ENCODE measurements at places on chromosomes 6 and 20.

GRCh38 chr6:166167258-166167731 is 356 bp downstream of the TBXT start:
- DNase-seq: peak; percentile 88

DNA sequence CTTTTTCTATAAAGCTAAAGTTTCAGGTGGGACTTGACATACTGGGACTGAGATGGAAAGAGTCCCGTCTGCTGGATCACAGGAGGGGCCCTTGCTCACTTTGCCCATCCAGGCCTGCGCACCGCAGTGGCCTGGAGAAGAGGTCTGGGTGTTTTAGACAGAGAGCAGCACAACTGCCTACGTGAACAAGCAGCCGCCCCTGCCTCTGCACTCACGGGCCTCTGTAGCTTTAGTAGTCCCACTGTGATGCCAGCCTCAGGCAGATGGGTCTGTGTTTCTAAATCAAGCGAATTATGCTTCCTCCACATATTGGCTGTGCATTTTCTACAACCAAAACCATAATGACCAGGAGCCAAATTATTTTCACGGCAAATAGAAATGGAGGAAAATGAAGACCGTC is 184.8 kb upstream of the FOXQ1 start:
- no peak for DNase-seq

- peak; percentile 16 for DNase-seq
Observed at GRCh38 chr6:117404548-117404947, 21.2 kb downstream of the ROS1 start.

DNA sequence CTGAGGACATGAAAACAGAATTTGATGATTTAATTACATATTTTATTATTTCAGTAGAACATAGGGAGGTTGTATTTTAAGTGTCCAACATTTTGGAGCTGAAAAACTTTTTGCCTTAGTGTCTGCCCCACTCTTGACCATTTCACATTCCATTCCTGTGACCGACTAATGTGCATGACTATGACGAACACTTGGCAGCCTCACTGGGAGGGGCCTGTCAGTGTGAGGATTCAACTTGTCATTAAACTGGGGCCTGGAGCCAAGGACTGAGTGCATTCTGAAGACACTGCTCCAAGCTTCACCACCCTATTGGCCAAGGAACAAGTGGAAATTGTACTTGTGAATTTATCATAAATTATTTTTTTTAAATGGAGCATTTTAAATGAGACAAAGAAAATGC is 661.3 kb downstream of the BCKDHB start:
- DNase-seq: no peak

- DNase-seq: peak; percentile 16
Observed at GRCh38 chr6:120869397-120869796, 464.9 kb downstream of the TBC1D32 start.

DNA sequence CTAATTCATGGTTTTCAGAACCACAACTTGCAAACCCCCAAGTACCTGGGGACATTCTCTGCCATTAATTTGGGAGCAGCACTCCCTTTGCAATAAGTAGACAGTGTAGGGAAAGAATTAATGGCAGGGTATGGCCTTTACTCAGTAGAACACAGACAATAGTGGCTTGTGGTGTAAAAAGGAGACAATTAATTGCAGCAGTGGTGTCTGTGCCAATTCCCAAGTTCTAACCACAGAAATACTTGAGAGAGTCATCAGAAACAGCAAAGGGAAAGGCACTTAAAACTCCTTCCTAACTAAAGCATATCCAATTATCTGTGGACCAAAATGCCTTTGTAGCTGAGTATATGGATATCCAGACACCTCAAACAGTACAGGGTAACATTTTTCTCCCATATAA is 257.6 kb upstream of the POU3F2 start:
- no peak for DNase-seq

DNA sequence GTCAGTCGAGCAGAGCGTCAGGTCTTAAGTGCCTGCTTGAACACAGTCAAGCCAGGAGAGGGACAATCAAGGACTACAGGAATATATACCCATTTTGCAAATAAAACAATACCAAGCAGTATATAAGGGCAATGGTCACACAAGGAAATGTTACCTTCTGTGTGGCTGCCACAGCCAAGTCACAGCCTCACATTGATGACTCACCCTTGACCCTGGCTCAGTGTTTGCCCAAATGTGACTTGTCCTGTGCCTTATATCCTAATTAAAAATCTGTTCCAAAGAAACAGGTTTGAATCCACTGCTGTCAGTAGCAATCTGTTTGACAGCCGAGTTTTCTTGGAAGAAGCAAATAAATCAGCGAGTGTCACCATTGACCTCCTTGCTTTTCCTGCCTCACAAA is 34.3 kb downstream of the C6orf89 start:
- DNase-seq: no peak

DNA sequence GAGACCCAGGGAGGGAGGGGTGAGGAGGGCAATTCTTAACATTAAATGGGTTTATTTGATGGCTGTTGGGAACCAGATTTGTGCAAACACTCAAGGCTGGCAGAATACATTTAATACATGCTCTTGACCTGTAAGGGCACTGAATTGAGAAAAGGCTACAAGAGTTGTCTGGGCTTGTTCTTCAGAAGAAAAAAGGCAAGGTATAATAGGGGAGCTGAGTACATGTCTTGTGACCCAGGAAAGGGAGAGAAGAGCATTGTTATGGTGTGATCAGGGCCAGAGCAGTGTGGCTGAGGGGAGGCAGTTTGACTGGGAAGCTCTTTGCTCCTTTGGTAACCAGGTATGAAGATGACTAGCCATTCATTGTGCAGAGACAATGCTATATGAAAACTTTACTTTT is 18.9 kb downstream of the KLHL31 start:
- no peak for DNase-seq

DNA sequence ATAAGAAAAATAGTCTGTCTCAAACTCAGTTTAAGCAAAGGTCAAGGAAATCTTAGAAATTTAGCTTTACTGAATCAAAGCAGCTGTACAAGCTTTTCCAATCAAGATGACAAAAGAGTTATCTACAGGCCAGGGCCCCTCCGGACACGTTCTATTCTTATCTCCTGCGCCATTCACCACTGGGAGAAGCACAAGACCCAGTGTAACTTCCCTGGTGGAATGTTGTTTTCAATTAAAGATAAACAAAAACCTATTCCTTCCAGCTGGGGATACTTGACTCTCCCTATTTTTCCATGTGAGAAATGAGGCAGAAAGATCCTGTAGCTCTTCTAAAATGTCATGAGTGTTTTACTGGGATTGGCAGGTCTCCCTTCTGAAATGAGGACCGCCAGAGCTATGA is 123.3 kb downstream of the TBX18 start:
- no peak for DNase-seq

DNA sequence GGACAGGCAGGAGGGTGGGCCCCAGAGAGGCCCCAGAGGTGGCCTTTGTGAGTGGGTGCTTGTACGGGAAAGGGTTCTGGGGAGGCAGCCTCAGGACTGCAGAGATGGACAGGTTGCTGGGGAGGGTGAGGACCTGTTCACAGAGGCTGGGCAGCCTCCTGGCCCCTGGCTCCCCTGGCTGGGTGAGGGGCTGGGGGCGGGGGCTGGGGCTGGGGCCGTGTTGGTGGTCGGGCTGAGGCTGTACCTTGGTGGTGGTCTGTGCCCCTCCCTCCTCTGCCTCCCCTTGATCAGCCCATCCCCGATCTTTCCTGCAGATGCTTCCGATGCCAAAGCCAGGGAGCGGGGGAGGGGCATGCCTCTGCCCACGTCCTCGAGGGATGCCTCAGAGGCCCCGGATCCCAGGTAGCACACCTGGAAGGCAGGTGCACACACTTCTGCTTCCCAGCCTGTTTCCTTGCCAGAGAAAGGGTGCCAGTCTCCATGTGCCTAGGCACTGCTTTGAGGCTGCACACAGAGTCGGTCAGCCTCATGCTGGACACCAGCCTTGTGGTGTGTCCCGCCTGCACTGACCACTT is 4.8 kb downstream of the TCEA2 start:
- peak; percentile 68 for DNase-seq

DNA sequence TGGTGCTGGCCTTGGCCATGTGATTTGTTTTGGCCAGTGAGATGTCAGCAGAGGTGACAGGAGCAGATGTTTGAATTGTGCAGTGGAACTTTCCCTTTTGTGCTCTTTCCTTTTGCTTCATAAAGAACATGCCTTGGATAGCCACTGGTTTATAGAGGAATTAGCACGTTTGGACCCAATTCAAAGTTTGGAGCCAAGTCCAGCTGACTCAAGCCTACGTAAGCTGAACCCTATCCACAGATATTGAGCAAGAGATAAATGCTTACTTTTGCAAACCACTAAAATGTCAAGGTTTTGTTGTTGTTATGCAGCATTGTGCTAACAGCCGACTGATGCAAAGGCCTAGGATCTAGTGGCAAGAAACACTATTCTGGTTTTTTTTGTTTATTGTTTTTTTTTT is 230.9 kb upstream of the CITED2 start:
- DNase-seq: no peak

GRCh38 chr6:152859225-152859624 is 108.6 kb downstream of the VIP start:
- DNase-seq: no peak

DNA sequence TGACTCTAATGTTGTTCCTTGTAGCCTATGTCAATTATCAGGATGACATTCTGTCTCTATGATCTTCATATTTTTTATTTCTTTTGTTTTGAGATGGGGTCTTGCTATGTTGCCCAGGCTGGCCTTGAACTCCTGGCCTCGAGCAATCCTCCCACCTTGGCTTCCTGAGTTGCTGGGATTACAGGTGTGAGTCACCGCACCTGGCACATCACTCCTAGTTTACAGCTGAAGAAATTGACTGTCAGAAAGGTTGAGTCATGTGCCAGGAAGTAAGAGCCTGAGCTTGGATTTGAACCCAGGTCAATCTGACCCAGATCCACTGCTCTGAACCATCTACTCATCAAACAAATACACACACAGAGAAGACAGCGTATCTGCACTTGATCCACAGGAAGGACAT is 14.4 kb downstream of the PPP1R3G start:
- no peak for DNase-seq

- no peak for DNase-seq
Observed at GRCh38 chr6:64325093-64325492, 689.5 kb downstream of the PHF3 start.

DNA sequence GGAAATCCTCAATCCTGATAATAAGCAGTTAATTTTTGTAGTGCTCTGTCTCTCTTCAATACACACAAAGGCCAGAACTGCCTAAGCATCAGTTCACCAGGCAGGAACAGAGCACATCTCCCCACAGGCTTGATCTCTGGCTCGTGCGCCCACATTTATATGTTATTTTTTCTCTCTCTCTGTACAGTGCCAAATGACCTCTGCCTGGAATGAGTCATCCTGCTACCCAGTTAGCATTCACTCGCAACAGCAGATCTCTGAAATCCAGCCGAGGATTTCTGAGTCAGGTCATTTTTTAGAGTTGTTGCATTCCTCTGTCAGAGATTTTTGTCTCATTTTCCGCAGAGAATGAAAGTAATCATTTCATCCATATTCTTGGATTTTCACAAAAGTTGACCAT is 107.1 kb downstream of the COL12A1 start:
- DNase-seq: no peak

Data from H7 (cell line).